AG04450 (cell line): ENCODE measurements at places on chromosomes 16 and 17. TPM values are rescaled to one million over a fixed set of nuclear protein-coding genes. Genes with fewer than 3 reads are reported as not detected.
A peak's percentile ranks its signal among the peaks of the same experiment; 100 is the strongest.

Gene ARL4D
- 15.0 and 16.5 TPM in 2 replicates for polyA plus RNA-seq

Gene CDH11
- polyA plus RNA-seq, result 276 and 306 TPM in 2 replicates

Gene OR3A1
- polyA plus RNA-seq, result not detected in 2 replicates

Gene XYLT1
- polyA plus RNA-seq, result 6.7 and 9.2 TPM in 2 replicates

Gene VAC14
- 30.2 and 38.6 TPM in 2 replicates for polyA plus RNA-seq

Gene TRPV3
- polyA plus RNA-seq, result 0.24 and 0.46 TPM in 2 replicates

Gene CLEC18B
- polyA plus RNA-seq, result 0.06 and 0.22 TPM in 2 replicates

DNA sequence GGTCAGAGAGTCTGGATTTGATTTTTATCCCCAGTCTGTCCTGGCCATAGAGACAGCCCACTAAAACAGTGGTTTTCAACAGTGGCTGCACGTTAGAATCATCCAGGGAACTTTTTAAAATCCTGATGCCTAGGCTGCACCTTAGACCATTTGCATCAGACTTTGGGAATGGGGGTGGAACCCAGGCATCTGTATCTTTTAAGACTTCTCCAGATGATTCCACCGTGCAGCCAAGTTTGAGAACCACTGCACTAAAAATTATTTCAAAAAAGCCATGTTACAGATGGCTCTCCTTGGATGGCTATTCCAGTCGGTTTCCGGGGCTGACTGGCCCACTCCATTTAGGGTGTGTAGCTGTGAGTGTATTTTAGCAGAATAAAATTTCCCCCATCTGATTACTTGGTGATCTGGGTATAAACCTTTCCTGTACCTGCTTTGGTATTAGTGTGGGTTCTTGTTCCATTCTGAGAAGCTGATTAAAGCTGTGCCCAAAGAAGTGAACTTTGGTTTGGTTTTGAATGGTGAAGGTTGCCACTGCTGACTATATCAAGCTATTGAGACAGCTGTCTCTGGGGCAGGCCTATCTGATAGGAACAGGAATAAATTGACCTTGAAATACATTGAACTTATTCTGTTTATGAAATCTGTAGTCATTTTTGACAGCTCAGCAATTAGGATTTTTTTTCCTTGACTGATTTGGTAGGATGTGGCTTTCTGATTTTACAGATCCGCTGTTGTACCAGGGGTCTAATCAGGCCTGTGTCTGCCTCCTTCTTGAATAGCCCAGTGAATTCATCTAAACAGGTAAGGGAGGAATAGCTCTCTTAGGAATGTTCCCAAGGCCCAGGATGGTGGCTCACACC, 1.3 kb downstream of the ATP5MC1 start:
- DNase-seq, result no peak

GRCh38 chr17:81859906-81860755, at the start of gene P4HB:
P4HB (minus strand) TSS chr17:81860535; CDS start chr17:81860471, 64 bp downstream.
- DNase-seq, result no peak

GRCh38 chr17:61470530-61471136, 18.4 kb downstream of the TBX4 start:
- DNase-seq, result no peak

GRCh38 chr16:34801875-34802274, 1342.5 kb downstream of the TP53TG3F start:
- no peak for DNase-seq

GRCh38 chr17:68297195-68297594, 5.9 kb downstream of the ARSG start:
- no peak for DNase-seq

- DNase-seq, result no peak
Observed at GRCh38 chr17:10733666-10734065, 3.8 kb upstream of the TMEM220 start.

DNA sequence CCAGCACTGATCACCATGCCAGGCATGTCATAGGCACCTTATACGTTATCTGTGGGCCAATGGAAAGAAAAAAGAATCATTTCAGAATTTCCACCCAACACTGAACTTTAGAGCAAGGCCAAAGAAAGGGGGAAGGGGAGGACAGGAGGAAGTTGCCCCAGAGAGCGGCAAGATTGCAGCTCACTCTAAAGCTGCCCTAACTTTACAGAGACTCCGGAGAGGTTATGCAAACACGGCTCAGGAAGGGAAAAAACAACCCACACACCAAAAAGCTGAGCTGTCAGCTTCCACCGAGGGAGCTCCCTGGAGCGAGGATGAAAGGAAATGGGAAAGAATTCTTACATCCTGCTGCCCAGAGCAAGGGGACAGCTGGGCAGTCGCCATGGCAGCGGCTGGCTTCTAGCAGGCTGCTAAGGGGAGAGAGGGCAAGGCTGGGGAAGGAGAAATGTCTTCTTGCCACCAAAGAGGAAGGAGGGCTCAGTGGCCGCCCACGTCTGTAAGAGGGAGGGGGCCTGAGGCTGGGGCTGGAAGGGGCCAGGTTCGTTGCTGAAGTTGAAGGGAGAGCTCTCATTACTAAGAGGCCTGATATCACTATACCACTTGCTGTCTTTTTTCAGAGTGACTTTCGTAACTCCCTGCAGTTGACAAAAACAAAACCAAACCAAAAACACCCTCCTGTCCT, 18.2 kb downstream of the COTL1 start:
- peak; percentile 45 for DNase-seq

GRCh38 chr17:5986644-5987043, 83.5 kb upstream of the WSCD1 start:
- DNase-seq, result no peak

DNA sequence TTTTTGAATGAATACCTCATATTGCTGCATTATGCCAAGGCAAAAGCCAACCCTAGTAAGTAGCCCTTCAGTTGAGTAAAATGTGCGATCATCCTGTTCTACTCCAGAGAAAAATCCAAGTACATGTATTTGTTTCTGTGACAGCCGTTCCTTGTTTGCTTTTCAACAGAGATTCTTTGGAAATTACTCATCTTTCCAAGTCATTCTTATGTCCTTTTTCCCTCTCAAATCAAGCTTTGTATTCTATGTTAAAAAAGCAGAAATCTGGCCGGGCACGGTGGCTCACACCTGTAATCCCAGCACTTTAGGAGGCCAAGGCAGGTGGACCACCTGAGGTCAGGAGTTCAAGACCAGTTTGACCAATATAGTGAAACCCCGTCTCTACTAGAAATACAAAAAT, 112.9 kb upstream of the HAS3 start:
- peak; percentile 23 for DNase-seq

DNA sequence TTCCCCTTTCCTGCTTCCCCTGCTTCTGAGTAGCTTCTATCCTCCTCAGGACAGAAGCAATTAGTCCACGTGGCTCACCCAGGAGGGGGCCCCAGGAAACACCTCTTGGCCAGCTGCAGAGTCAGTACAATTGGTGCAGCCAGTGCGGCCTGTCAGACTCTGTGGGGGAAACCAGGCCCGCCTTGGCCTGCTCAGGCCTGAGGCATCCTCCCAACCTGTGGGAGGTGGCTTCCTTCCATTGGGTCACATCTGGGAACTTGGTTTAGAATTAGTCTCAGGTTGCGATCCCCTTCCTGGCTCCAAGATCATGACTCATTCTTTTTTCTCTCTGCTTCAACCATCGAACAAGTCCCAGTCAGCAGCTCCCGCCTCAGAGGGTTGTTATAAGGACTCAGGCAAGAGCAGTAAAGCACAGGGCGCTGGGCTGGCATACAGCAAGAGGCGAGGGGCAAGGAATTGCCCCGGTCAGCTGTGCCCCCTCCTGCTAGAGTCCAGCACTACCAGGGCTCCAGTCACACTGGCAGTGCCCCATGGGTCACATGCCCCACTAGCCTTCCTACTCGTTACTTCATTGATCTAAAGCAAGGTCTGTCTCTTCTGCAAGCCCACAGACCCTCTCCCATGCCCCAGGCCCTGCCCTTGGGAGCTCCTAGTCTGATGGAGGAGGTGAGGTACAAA, 8.1 kb upstream of the EPX start:
- peak; percentile 8 for DNase-seq

- no peak for DNase-seq
Observed at GRCh38 chr17:65278050-65278819, 141.1 kb downstream of the RGS9 start.
